ENCODE measurements at places on chromosomes 16 and 17. TPM values are rescaled to one million over a fixed set of nuclear protein-coding genes. Genes with fewer than 3 reads are reported as not detected.

The CALB2 gene
- 1.4 TPM for polyA plus RNA-seq

The C17orf50 gene
- polyA plus RNA-seq, result 0.22 TPM

The TMC5 gene
- 0.72 TPM for polyA plus RNA-seq

The EXOC3L1 gene
- 4.6 TPM for polyA plus RNA-seq

The TBC1D3G gene
- not detected for polyA plus RNA-seq

The RRAD gene
- 2.0 TPM for polyA plus RNA-seq

The TSNAXIP1 gene
- polyA plus RNA-seq, result 7.3 TPM

The IGSF6 gene
- 2.7 TPM for polyA plus RNA-seq

The CORO6 gene
- polyA plus RNA-seq, result 3.5 TPM

The ACSM2A gene
- 57.6 TPM for polyA plus RNA-seq

The NBR1 gene
- 136 TPM for polyA plus RNA-seq

The PRR35 gene
- polyA plus RNA-seq, result 10.5 TPM

The AGRP gene
- 0.31 TPM for polyA plus RNA-seq

The NXPH3 gene
- polyA plus RNA-seq, result 1.5 TPM

The OR3A2 gene
- 0.55 TPM for polyA plus RNA-seq

The SDR42E1 gene
- polyA plus RNA-seq, result 14.0 TPM

The FNDC8 gene
- 0.17 TPM for polyA plus RNA-seq

The DYNLRB2 gene
- polyA plus RNA-seq, result 9.5 TPM

The IKZF3 gene
- 0.21 TPM for polyA plus RNA-seq

The SEPTIN12 gene
- not detected for polyA plus RNA-seq

The CNGB1 gene
- polyA plus RNA-seq, result 0.27 TPM

The KRT25 gene
- 0.04 TPM for polyA plus RNA-seq

The TMEM204 gene
- polyA plus RNA-seq, result 28.5 TPM

The EME1 gene
- polyA plus RNA-seq, result 8.2 TPM

The ABCC11 gene
- polyA plus RNA-seq, result 0.24 TPM

The HSD11B2 gene
- 57.9 TPM for polyA plus RNA-seq

The LSM12 gene
- polyA plus RNA-seq, result 46.6 TPM

The ICAM2 gene
- polyA plus RNA-seq, result 28.7 TPM

The MT1G gene
- polyA plus RNA-seq, result 51.1 TPM

The CBLN1 gene
- polyA plus RNA-seq, result 0.35 TPM

The PRCD gene
- polyA plus RNA-seq, result 3.2 TPM

The TP53TG3F gene
- not detected for polyA plus RNA-seq

The GNAO1 gene
- 7.1 TPM for polyA plus RNA-seq

The CA4 gene
- 41.3 TPM for polyA plus RNA-seq

The RABEP2 gene
- polyA plus RNA-seq, result 17.8 TPM

The ALOX12 gene
- 1.2 TPM for polyA plus RNA-seq

The CDH16 gene
- polyA plus RNA-seq, result 295 TPM

The ADAD2 gene
- polyA plus RNA-seq, result 0.35 TPM
